HuH-7 (cell line): ENCODE measurements at places on chromosomes 2 and 18.

DNA sequence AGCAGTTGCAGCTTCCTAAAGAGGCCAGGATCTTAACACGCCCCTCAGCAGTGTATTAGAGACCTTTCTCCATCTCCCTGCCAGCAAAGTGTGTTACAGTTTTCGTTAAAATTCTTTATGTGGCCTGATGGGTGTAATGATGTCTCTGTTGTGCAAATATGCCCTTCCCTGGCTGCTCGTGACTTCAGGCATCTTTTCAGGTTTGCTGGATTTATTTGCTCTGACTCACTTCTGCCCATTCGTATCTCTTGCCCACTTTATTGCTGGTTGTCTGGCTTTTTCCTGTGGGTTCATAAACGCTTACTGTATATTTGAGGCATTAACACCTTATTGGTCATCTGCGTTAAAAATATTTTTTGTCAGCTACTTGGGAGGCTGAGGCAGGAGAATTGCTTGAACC, 134.5 kb downstream of the ASB1 start:
- no peak for DNase-seq

GRCh38 chr18:3984163-3984757, 470.8 kb downstream of the DLGAP1 start:
- no peak for DNase-seq

GRCh38 chr2:673615-674320, 3.4 kb downstream of the TMEM18 start:
- no peak for DNase-seq

GRCh38 chr2:74578408-74578807, 23.9 kb downstream of the DOK1 start:
- no peak for DNase-seq

DNA sequence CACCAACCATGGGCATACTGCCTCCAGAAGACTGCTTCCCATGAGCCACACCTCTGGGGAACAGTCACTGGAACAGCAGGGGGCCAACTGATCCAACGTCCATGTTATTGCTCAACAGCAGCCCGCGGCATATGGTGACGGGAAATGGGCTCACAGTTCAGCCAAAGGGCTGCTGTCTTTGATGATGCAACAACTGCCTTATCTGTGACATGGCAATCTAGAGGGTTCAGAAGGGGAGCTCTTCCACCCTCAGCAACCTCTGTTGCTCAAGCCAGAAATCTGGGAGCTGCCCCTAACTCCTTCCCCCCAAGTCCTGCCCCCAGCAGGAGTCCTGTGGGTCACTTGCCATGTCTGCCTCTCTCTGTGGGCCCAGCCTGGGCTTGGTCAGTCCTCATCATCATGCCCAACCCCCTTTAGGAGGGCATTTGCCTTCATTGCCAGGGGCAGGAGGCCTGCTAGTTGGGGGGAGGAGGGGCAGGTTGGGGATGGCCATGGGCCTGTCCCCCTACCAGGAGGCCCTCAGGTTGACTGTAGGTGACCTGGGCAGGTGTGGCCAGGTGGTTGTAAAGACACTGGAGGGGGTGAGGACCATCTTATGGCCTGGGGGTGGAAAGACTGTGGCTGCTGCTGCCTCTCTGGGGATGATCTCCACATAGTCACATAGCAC, 212.9 kb downstream of the CYP26B1 start:
- DNase-seq: no peak

GRCh38 chr2:240467659-240468302, 32.3 kb downstream of the GPC1 start:
- DNase-seq: no peak

DNA sequence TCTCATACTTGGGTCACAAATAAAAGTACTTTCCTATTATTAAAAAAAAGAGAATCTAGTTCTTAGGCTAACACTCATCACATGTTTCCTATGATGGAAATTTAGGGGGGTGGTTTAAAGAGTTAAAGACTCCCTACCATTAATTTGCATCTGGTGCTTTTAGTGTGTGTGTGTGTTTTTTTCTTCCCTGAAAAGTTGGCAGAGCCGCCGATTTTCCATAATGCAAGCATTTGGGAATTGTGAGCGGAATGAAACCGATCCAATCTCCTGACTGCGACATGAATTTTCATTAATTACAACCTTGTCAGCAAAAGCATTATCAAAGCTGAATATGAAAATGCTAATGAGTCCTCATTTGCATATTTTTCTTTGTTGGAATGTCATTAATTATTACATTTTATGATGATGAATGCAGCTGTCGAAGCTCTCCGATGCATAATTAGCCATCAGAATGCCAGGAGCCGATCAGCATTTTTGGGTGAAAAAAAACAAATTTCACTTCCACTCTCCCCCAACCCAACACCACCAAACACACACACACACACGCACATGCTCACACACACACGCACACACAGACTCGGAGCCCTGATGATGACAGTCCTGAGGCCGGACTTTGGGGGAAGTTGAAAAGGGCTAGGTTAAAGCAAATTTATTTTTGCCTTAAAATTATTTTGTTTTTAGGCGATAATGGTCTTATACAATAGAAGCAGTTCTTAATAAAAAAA, 165.4 kb downstream of the TCF4 start:
- no peak for DNase-seq

GRCh38 chr2:74515981-74516633, 1.9 kb downstream of the TLX2 start:
- no peak for DNase-seq

DNA sequence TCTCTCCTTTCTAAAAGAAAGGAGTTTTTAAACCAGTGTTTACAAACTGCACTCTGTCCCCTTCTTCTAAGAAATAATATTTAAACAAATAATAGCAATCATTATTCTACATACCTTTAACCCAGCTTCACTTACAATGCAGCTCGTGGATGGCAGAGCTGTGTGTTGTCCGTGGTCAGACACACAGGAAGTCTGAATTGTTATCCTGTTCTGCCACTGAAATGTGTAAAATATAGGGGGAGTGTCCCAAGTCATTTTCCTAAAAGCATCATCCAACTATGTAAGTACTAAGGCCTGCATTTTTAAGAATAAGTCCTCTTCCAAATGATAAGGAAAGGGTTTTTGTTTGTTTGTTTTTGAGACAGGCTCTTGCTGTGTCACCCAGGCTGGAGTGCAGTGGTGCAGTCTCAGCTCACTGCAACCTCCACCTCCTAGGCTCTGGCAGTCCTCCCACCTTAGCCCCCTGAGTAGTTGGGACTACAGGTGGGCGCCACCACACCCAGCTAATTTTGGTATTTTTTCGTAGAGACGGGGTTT, 2.7 kb upstream of the PPP4R1 start:
- no peak for DNase-seq

DNA sequence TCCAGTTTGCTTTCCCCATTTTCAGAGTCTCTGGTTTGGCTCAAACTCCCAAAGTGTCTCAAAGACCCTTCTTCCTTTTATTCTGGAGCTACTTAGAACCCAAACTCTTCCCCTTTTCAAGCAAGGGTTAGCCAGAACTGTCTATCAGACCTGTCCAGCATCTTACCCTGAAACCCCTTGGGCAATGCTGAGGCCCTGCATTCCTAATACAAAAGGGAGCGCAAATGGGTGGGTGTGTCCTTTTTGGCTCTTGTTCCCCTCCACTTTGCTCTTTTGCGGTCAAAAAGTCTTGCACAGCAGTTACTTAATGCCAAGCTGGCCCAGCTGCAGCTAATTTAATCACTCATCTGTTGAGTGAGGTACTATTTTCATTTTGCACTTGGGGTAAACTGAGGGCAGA, 231.2 kb upstream of the FOSL2 start:
- no peak for DNase-seq

DNA sequence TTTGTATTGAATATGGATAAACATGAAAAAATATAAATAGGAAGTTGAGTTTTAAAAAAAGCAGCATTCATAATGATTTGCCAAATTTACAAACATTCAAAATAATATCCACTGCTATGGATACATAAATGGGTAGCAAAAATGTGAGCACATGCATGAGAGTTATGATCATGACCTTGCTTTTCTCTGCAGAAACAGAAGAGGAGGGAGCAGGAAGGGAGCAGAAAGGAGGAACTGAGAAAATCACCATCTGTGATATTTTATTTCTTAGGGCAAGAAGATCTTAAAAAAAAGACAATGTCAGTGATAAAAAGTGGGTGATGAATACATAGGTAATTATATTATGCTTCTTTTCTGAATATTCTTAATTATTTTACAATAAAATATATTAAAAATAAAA, 17.7 kb upstream of the CCDC93 start:
- DNase-seq: no peak

- no peak for DNase-seq
Measured at GRCh38 chr2:25050128-25050527, 8.3 kb downstream of the EFR3B start.

- no peak for DNase-seq
Measured at GRCh38 chr2:198297350-198297749, 493.0 kb downstream of the PLCL1 start.

DNA sequence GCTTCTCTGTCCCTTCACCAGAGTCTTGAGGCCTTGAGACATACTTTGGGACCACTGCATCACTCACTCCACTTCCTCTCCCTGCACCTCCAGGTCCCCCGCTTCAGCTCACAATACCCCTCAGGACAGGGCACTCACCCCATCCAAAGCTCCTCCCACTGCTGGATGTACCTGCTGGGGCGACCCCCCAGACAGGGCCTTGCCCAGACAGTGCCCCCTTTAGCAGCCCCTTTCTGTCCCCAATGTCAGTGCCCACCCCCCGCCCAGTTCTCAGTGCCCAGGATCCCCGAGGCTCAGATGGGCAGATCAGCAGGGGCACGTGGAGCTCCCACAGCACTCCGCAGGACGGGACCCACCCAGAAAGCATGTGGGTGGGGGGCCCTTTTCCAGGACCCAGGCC, 23.8 kb upstream of the IMP4 start:
- DNase-seq: no peak

GRCh38 chr2:172207911-172208310, 105.2 kb upstream of the DLX2 start:
- DNase-seq: no peak

DNA sequence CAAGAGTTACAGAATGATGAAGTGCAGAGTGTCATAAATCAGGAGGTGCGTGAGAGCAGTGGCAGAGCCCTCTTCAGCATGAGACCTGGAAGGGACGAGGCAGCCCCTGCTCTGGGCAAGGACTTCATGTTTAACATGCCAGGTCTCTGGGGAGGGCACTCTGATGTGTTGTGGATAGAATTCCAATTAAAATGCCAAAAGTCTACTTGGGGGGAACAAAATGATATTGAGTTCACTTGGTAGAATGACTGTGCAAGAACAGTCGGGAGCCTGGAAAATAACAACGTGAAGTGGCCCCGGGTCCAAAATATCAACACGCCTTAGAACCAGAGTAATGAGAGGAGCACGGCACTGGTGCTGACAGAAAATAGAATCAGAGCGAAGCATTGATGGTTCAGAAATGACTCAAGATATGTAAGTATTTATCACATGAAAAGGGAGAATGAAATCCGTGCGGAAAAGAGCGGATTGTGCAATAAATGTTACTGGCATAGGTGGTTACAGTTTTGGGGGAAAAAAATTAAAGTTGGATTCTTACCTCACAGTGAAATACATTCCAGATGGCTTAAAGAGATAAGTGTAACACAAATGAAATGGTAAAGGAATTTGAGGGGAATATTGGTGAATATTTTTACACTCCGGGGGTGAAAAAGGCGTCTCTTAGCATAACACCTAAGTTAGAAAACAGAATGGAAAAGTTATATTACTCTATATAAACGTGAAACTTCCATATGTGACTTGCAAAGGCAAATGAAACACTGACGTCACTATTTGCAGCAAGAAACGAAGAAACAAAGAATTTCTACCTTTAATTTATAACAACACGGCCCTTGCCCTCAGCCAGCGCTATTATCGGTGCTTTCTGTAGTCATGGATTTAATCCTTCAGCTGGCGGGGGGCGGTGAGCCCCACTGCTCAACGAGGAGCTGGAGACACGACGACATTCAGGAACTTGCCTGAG, 159.4 kb upstream of the TWIST2 start:
- no peak for DNase-seq

DNA sequence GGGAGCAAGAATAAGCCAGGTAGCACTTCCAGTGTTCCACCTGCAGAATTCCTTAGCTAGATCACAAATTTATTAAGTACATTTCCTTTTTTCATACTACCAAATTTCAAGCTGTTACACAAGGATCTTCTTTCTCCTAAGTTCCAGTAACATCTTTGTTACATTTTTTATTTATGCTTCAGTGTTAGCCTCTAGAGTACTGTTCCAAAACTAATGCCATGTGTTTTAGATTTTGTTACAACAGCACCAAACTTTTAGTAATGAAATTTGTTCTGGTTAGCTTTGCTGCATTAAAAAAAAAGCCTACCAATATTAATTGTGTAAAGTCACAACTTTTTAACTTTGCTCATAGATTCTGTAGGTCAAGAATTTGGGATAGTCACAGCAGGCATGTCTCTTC, 161.1 kb downstream of the CAMKMT start:
- DNase-seq: no peak

GRCh38 chr2:235841863-235842262, 326.3 kb downstream of the GBX2 start:
- DNase-seq: no peak

DNA sequence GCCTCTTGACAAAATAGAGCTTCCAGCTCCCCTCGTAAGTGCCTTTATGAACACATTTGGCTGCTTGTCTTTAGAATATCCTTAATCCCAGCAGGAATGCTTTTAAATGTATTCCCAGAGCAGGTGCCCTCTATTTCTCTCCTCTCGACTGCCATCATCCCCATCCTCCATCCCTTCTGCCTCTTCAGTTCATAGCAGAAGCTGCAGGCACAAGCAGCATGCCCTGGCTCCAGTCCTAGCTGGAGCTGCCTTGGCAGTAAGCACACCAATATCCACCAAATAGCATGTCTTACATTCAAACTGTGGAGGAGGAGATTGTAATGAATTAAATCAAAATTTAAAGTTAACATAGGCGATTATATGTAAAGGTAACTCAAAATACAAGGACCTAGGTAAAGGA, 891.3 kb upstream of the SLC39A10 start:
- no peak for DNase-seq

DNA sequence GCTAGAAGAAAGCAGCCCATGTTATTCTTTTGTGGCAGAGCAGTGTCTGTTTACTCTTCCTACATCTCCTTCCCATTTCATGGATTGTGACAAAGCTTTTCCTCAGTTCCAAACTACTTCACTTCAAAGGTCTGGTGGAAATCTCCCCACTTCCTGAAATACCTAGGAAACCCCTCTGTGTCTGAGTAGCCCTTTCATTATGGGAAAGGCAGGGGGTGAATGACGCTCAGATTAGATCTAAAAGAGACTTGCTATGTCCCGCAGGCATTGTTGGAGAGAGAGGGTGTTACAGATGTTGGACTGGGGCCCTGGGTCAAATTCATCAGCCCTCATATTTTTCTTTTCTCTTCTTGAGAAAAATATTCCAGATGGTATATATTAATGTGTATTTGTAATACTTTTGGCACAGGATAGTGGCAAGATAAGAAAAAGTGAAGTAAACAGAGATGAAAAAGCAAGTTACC, 675.0 kb downstream of the IRS1 start:
- no peak for DNase-seq

- DNase-seq: no peak
Measured at GRCh38 chr2:242031481-242032019, 162.0 kb downstream of the RTP5 start.

DNA sequence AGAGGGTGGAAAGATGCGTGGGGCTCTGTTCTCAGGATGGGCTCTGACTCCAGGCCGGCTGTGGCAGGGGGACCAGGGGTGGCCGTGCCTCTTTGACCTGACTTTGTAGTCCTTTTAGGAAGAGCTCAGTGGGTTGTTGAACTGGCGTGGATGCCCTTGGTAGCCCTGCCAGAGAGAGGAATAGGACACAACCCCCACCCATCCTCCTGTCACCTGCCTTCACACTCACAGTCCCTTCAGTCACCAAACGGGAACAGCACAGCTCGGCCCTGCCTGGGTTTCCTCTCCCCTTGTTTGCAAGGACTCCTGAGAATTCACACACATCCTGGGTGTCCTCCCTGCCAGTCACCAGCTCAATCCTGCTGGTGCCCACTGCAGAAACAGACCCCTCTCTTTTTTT, 20.1 kb upstream of the MRPL33 start:
- no peak for DNase-seq
